Stimulated activated naive B cell treated with anti-CD40 and anti-IgM and Interleukin-4, amounts not matched to agents 10 μg/mL and 1 μg/mL and 100 μg/mL, for 72 hours (primary cell): ENCODE measurements at places on chromosomes 3 and 15.
A peak's percentile ranks its signal among the peaks of the same experiment; 100 is the strongest.

GRCh38 chr3:68163062-68163461 is 508.6 kb upstream of the SUCLG2 start:
- no peaks in the 10 kb centered on the region for H3K36me3 ChIP-seq
- DNase-seq, result no peak
- no peaks in the 10 kb centered on the region for H3K27me3 ChIP-seq
- no peak overlapping the region for H3K4me3 ChIP-seq
- H3K27ac ChIP-seq, result no peak overlapping the region
- H3K4me1 ChIP-seq, result no peaks in the 10 kb centered on the region

DNA sequence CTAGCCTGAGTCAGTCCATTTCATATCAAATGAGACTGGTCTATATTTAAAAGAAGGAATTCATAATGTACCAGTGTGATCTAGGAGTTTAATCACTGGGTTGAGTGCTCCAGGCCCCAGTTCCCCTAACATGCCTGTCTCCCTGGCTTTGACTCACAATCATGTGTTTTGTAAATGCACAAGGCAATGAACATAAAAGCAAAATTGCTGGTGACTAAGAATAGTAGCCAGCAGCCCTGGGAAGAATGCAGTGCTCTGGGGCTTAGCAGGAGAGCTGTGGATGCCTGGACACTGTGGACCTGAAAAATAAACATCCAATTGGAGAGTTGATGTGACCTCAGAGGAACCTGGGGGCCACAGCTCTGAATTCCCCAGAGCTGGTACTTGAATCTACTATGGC is 50.3 kb downstream of the SYNPR start:
- no peak overlapping the region for H3K4me3 ChIP-seq
- no peaks in the 10 kb centered on the region for H3K4me1 ChIP-seq
- peaks cover 5% of the 10 kb centered on the region for H3K27me3 ChIP-seq
- DNase-seq, result no peak
- H3K27ac ChIP-seq, result no peak overlapping the region

GRCh38 chr3:69483449-69483848 is 97.6 kb upstream of the FRMD4B start:
- no peaks in the 10 kb centered on the region for H3K36me3 ChIP-seq
- peaks cover 7% of the 10 kb centered on the region for H3K27me3 ChIP-seq
- H3K4me3 ChIP-seq, result no peak overlapping the region
- DNase-seq, result no peak

DNA sequence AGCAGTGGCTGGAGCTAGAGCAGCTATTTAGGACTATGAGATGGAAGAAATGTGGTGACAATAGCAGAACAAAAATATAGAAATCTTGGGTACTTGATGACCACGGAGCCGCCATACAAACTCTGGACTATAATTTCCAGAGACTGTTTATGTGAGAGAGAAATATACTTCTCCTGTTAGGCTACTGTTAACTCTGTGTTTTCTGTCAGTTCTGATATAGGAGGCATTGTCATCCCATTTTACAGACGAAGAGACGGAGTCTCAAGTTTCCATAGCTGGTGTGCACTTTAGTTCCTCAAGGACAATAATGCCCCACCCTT is 22.8 kb upstream of the RFTN1 start:
- peaks cover 12% of the 10 kb centered on the region for H3K4me1 ChIP-seq
- H3K36me3 ChIP-seq, result peaks cover 1% of the 10 kb centered on the region
- H3K27me3 ChIP-seq, result peaks cover 13% of the 10 kb centered on the region
- DNase-seq, result no peak
- H3K27ac ChIP-seq, result peak overlapping the region; percentile 83

DNA sequence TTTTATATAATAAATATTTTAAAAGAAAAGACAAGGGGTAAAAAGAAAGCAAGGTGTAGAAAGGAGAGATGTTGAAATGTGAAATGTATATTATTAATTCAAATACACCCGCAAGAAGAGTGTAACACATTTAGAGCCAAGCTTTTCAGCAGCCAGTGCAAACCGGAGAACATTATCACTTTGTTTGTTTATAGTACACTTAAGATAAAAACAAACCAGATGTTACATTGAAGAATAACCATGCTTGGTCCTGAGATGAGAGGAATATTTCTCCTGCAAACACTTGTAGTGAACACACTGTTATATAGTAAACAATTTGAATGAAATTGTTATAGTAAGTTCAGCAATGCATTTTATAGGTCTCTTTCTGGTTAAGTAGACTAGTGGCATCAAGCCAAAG is 1441.5 kb downstream of the OTOL1 start:
- H3K4me3 ChIP-seq, result no peak overlapping the region
- no peaks in the 10 kb centered on the region for H3K36me3 ChIP-seq
- H3K27me3 ChIP-seq, result no peaks in the 10 kb centered on the region
- H3K27ac ChIP-seq, result no peak overlapping the region
- no peak for DNase-seq

DNA sequence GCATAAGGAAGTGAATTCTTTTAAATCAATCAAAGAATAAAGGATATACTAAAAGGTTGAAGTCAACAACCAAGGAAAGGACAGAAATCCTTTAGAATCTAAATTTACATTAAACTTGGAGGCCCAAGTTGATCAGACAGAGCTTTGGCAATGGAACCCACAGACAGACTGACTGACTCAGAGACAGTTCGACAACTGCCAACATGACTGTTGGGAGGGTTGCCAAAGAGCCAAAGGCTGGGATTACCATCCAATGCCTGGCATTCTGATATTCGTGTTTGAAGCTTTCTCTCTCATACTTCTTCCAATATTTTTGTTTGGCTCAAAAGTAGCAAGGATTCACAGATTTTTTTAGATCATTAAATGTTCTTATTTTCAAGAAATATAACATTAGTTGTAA is 406.1 kb downstream of the PLCL2 start:
- no peaks in the 10 kb centered on the region for H3K27me3 ChIP-seq
- H3K4me1 ChIP-seq, result peaks cover 5% of the 10 kb centered on the region
- peaks cover 24% of the 10 kb centered on the region for H3K36me3 ChIP-seq
- no peak for DNase-seq
- H3K27ac ChIP-seq, result no peak overlapping the region

- DNase-seq, result no peak
- no peaks in the 10 kb centered on the region for H3K27me3 ChIP-seq
- no peak overlapping the region for H3K4me3 ChIP-seq
Measured at GRCh38 chr3:57288403-57288802, 4.1 kb downstream of the ASB14 start.

- no peak for DNase-seq
- peaks cover 9% of the 10 kb centered on the region for H3K36me3 ChIP-seq
- no peaks in the 10 kb centered on the region for H3K27me3 ChIP-seq
- no peak overlapping the region for H3K27ac ChIP-seq
- no peak overlapping the region for H3K4me3 ChIP-seq
Measured at GRCh38 chr3:52561028-52561747, 24.8 kb downstream of the UQCC5 start.

DNA sequence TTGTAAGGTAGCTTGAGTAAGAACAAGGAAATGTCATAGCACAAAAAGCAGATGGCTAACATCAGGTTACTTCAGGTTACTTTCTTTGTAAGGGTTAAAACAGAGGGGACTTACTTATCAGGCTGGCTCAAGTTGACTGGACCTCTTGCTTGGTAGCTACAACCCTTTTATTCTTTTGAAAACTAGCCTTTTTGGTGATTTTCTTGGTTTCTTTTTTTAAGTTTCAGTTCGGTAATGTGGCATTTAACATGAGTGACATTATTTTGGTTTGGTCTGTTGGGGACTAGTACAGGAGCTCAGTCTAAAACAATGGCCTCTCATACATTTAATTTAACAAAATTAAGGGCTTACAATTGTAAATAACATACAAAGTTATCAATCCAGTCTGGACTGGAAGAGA is 621.4 kb downstream of the OTOL1 start:
- DNase-seq, result no peak
- H3K36me3 ChIP-seq, result no peaks in the 10 kb centered on the region
- H3K4me3 ChIP-seq, result no peak overlapping the region
- H3K27me3 ChIP-seq, result no peaks in the 10 kb centered on the region
- H3K4me1 ChIP-seq, result no peaks in the 10 kb centered on the region

DNA sequence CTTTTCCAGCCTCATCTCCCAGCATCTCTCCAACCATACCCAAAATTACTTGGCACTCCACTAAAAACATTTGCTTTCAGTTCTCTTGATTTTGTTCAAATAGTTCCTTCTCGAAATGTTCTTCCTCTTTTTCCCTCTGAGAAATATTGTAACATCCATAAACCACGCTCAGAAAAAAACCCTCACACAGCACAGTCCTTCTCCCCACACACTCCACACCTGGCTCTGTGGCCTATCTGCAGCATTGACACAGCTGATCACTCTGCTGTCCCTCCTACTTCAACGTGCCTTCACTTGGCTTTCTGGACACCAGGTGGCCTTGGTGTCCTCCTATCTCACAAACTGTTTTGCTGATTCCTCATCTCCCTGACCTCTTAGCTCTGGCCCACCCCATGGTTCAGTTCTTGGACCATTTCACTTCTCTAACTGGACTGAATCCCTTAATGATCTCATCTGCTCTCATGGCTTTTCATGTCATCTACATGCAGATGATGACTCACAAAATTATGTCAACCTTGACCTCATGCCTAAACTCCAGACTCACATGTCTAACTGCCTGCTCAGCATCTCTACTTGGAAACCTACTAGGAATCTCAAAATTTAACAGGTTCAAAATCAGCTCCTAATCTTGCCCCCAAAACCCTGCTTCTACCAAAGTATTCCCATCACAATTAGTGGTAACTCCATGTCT is 93.3 kb downstream of the TRIM42 start:
- peaks cover 7% of the 10 kb centered on the region for H3K4me1 ChIP-seq
- peaks cover 6% of the 10 kb centered on the region for H3K27me3 ChIP-seq
- H3K36me3 ChIP-seq, result no peaks in the 10 kb centered on the region
- no peak overlapping the region for H3K4me3 ChIP-seq
- DNase-seq, result no peak

DNA sequence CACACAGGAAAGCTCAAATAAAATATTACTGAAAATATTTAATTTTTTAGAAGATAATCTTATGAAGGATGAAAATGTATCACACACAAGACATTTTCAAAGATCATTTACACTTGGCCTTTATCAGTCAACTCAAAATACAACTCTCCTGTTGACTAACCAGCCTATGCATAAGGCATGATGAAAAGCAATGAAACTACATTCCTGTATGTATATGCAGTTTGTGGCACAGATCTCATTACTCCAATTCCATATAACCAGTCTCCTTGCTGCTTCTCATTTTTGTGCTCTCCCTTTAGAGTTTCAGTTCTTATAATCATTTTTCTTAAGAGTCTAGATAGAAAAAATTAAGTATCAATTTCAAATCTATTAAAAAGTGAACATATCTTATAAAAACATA is 25.8 kb downstream of the AQR start:
- no peaks in the 10 kb centered on the region for H3K4me1 ChIP-seq
- peaks cover 25% of the 10 kb centered on the region for H3K36me3 ChIP-seq
- H3K4me3 ChIP-seq, result no peak overlapping the region
